ENCODE measurements at places on chromosomes 7 and 10. TPM values are rescaled to one million over a fixed set of nuclear protein-coding genes. Genes with fewer than 3 reads are reported as not detected.

- H3K4me1 ChIP-seq = no peaks in the 10 kb centered on the region
- H3K36me3 ChIP-seq = no peaks in the 10 kb centered on the region
- H3K27me3 ChIP-seq = peaks cover 6% of the 10 kb centered on the region
- no peak overlapping the region for H3K4me3 ChIP-seq
- DNase-seq = no peak
Observed at GRCh38 chr7:138023618-138024342, 21.9 kb upstream of the CREB3L2 start.

DNA sequence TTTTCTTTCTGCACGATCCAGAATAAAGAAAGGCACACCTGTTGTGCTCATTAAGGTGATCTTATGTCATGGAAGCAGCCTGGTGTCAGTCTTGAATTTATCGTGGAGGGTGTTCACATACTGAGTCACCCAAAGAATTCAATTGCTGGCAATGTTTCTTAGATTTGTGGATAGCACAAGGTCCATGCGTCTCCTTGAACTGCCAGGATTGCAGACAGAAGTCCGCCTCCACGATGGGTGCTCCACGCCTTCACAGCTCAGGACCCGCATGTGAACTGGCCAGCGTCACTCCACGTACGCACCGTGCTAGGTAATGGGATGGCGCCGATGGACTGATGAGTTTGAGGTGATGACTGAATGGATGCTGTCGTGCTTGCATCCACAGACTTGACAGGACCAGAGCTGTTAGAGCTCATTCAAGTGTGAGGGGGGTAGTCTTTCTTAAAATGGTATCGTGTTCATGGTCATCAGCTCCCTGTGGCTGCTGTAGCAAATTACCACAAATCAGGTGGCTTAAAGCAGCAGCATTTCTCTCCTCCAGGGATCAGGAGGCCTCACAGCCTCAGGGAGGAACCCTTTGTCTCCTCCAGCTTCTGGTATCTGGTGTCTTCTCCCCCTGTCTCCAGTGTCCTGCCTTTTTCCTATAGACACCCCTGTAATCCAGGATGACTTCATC is 65.4 kb upstream of the DNAJB6 start:
- H3K27me3 ChIP-seq = no peaks in the 10 kb centered on the region
- H3K27ac ChIP-seq = peak overlapping the region; percentile 66
- peaks cover 31% of the 10 kb centered on the region for H3K4me1 ChIP-seq
- H3K4me3 ChIP-seq = no peak overlapping the region
- H3K36me3 ChIP-seq = peaks cover 27% of the 10 kb centered on the region

- no peak for DNase-seq
- no peaks in the 10 kb centered on the region for H3K36me3 ChIP-seq
- no peak overlapping the region for H3K4me3 ChIP-seq
Observed at GRCh38 chr7:24366876-24367275, 82.9 kb downstream of the NPY start.

DNA sequence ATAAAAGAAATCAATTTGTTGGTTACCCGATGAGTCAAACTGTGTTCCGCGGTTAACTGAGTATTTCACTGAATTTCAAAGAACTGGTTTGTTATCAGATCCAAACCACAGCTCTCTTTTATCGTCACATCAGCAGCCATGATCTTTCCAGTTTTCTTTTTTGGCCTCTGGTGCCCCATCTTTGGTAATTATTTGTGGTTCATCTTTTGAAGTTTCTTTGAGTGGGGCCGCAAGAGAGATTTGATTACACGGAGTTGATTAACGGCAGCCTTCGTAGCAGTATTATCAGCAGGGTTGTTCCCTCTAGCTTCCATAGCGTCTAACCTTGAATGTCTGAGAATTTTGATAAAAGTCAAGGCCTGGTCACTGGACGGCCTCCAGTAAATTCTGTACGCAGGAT is 154.9 kb upstream of the TNRC18 start:
- H3K4me1 ChIP-seq = peaks cover 16% of the 10 kb centered on the region
- H3K27ac ChIP-seq = no peak overlapping the region
- no peak for DNase-seq
- H3K4me3 ChIP-seq = no peak overlapping the region

The TES gene
- 66.0 TPM for total RNA-seq

DNA sequence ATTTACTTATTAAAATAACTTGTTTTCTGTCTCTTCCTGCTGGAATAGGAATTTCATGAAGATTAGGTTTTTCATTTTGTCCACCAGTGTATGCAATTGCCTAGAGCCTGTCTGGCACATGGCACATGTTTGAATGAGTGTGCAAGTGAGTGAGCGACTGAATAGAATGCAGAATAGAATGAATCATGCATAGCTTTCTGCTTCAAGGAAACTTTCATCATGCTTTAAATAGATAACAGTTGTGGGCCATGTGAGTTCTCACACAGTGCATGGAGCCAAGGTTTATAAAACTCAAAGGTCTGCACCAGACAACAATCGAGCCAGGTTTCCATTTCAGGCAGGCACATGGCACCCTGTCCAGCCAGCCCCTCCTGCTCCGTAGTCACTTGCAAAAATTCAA is 74.2 kb upstream of the HECW1 start:
- DNase-seq = no peak
- peaks cover 3% of the 10 kb centered on the region for H3K4me1 ChIP-seq
- no peak overlapping the region for H3K4me3 ChIP-seq
- no peaks in the 10 kb centered on the region for H3K36me3 ChIP-seq
- H3K27me3 ChIP-seq = no peaks in the 10 kb centered on the region

DNA sequence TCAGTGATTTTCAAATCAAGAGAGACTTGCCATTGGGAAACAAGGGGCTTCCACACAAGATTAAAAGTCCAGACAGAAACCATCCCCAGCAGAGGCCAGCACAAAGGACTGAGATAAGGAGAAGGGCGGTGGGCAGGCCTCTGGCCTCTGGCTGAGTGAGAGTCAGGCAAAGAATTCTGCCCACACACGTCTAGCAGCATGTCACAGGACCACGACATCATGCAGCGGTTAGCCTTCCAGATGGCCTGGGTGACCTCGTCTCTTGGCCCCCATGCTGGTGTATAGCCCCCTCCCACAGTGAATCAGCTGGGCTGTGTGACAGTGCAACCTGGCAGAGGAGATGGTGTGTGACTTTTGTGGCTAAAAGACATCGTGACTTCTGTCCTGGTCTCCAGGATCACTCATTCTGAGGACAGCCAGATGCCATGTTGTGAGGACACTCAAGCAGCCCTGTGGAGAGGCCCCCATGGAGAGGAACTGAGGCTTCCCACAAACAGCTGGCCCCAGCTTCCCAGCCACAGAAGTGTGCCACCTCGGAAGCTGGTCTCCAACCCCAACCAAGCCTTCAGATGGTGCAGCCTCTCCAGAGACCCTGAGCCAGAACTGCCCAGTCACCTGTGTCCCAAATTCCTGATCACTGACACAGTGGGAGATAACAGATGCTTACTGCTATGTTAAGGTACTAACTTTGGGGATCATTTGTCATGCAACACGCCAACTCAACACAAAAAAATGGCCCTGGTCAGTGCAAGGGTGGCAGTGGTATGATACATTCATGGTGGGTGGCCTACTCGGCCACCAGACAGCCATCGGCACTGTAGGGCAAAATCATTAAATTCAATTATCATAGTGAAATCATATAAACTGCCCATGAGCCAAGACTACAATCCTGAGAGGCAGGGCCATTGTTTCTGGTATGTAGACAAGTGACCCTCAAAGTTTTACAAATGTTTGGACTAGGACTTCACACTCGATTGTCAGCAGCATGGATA is 73.2 kb downstream of the TNS3 start:
- peaks cover 10% of the 10 kb centered on the region for H3K4me1 ChIP-seq
- no peak overlapping the region for H3K27ac ChIP-seq
- H3K36me3 ChIP-seq = no peaks in the 10 kb centered on the region
- no peaks in the 10 kb centered on the region for H3K27me3 ChIP-seq
- DNase-seq = no peak

The AOAH gene
- total RNA-seq = 1.6 TPM

The HTRA1 gene
- 80.9 TPM for total RNA-seq

DNA sequence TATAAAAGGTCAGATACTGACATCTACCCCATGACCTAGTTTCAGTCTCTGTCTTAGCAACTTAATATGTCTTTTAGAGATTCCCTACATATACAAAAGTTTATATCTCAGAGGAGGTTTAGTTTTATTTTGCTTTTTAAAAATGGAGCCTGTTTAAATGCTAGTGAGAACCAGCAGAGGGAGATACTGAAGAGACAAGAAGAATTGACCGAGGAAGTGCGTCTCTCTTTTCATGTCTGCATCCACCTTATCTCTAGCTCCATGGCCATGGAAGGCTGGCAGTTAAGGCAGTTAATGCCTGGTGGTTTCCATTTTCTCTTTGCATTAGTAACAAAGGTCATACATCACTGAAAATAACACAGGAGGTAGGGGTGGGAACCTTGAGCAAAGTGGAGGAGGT is 10.7 kb downstream of the SUV39H2 start:
- H3K27me3 ChIP-seq = no peaks in the 10 kb centered on the region
- no peaks in the 10 kb centered on the region for H3K36me3 ChIP-seq
- H3K4me3 ChIP-seq = no peak overlapping the region
- DNase-seq = no peak

- no peaks in the 10 kb centered on the region for H3K27me3 ChIP-seq
- H3K36me3 ChIP-seq = peaks cover 43% of the 10 kb centered on the region
- no peak overlapping the region for H3K4me3 ChIP-seq
Observed at GRCh38 chr7:2224934-2225333, 7.8 kb downstream of the MAD1L1 start.

The ADCY1 gene
- total RNA-seq = 0.25 TPM

- no peak overlapping the region for H3K27ac ChIP-seq
- H3K27me3 ChIP-seq = no peaks in the 10 kb centered on the region
- H3K36me3 ChIP-seq = peaks cover 2% of the 10 kb centered on the region
- DNase-seq = no peak
- no peak overlapping the region for H3K4me3 ChIP-seq
Observed at GRCh38 chr10:131978366-131978765, 3.4 kb downstream of the BNIP3 start.

DNA sequence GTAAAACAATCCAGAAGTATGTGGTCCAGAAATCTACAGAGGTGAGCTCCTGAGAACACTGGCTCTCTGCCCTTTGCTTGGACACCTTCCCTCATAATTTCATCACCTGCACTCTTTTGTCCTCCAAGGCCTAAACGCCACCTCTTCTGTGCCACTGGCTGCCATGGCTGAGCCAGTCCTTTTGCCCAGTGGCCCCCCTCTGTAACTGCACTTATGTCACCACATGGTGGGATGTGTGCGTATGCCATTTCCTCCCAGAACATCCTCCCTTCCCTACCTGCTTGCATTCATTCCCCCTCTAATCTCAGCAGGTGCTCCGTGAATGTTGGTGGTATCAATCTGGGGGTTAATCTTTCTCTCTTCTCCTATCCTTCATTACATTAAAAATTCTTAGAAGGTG is 17.3 kb upstream of the DUSP5 start:
- peaks cover under 1% of the 10 kb centered on the region for H3K27me3 ChIP-seq
- H3K27ac ChIP-seq = no peak overlapping the region
- no peaks in the 10 kb centered on the region for H3K36me3 ChIP-seq
- peaks cover 2% of the 10 kb centered on the region for H3K4me1 ChIP-seq

DNA sequence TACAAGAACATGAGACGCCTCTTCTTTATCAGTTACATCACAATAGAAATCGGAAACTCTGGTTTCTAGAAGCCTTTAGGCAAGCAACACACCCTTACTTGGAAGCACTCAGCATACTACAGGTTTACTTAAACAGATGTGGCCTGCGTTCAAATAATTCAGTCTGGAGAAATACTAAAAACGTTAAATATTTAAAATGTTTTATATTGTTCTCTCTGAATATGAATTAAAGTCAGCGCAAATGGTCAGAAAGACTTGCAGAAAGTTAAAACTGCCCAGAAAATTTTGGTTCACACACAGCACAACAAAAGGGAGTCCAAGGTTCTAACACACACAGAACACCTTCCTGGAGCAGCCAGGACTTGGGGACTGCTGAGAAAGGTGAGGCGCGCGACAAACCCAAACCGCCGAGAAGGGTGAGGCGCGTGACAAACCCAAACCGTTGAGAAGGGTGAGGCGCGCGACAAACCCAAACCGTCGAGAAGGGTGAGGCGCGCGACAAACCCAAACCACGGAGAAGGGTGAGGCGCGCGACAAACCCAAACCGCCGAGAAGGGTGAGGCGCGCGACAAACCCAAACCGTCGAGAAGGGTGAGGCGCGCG is 25.8 kb downstream of the ESYT2 start:
- DNase-seq = no peak
- H3K27me3 ChIP-seq = no peaks in the 10 kb centered on the region
- H3K4me3 ChIP-seq = no peak overlapping the region
- H3K36me3 ChIP-seq = peaks cover 7% of the 10 kb centered on the region
- peaks cover 17% of the 10 kb centered on the region for H3K4me1 ChIP-seq

GRCh38 chr7:40629891-40630290 is 495.1 kb downstream of the SUGCT start:
- H3K27ac ChIP-seq = no peak overlapping the region
- DNase-seq = no peak
- no peaks in the 10 kb centered on the region for H3K27me3 ChIP-seq
- H3K36me3 ChIP-seq = no peaks in the 10 kb centered on the region
- H3K4me3 ChIP-seq = no peak overlapping the region

Data from suprapubic skin (tissue), 4 donors.